ENCODE measurements at places on chromosomes 1 and 21. TPM values are rescaled to one million over a fixed set of nuclear protein-coding genes. Genes with fewer than 3 reads are reported as not detected.

DNA sequence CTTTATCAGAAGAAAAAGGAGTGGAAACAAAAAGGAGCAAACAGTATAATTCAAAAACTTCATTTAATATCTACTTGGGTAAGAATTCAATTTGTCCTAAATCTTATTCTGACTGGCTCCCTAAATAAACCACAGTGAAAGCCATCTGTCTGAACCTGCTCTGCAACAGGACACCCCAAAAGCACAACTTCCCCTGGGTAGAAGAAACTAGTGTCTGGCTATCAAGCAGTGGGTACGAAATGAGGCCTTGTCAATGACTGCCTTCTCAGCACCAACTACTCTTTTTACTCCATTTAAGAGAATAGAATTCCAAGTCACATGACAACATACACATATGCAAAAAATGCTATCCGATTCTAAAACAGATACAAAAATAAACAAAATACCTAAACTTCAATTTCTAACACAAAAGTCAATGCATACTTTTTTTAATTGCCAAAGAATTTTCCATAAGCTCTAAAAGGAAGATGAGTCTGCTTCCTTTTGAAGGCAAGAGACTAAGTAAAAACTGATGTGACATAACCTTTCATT lies 206.8 kb downstream of the SLC45A1 start:
- no peak for DNase-seq

GRCh38 chr1:58895082-58895481 lies 111.2 kb upstream of the JUN start:
- DNase-seq: peak; percentile 73

- DNase-seq: no peak
Observed at GRCh38 chr1:117568999-117569398, 36.8 kb upstream of the TENT5C start.

DNA sequence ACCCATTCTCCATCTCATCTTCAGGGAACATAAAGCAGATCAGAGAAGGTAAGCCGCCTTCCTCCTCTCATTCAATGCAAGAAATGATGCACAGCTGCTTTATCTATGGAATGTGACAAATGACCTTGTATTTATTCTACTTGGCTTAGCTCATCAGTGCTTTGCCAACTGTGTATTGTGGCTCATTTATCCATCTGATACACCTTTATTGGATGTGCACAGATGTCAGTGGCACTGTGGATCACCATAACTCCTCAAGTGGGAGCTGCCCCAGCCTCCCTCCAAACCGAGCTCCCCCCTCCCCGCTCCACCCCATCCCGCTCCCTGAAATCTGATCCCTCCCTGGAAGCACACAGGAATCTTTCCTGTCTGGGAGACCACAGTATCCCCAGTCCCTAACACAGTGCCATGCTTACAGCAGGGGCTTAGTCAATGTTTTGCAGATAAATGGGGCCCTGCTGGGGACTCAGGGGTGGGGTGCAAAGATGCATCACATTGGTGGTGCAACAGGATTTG lies 156.0 kb upstream of the RAB4A start:
- DNase-seq: no peak

DNA sequence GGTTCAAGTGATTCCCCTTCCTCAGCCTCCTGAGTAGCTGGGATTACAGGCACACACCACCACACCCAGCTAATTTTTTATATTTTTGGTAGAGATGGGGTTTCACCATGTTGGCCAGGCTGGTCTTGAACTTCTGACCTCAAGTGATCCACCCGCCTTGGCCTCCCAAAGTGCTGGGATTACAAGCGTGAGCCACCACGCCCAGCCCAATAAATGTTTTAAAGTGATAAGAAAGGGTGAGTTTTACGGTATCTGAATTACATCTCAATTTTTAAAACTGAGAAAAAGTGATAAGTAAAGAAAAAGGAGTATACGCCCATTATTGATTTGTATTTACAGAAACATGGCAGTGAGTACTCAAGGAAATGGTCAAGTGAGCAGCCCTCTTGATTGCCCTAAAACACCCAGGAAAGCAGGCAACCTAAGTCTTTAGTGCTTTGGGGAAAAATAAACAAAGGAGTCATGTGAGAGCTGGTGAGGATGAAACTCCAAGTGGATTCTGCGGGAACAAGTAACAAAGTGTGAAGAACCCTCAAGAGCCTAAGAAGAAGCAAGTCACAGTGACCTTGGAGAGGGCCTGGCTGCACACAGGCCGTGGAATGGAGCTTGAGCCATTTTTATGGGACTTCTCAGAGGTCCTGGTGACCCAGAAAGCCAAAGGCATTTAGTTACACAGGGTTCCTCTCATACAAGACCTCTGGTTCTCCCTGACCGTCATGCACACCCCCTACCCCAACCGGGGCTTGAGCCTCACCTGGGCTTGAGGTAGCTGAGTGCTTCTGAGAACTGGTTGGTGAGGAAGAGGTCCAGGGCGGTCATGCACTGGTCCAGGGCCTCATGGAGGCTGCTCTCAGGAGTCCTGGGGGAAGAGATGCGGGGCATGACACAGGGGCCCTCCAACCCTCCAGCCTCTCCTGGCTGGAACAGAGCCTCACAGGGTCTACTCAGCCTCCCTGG lies 9.1 kb downstream of the TTC39A start:
- no peak for DNase-seq

DNA sequence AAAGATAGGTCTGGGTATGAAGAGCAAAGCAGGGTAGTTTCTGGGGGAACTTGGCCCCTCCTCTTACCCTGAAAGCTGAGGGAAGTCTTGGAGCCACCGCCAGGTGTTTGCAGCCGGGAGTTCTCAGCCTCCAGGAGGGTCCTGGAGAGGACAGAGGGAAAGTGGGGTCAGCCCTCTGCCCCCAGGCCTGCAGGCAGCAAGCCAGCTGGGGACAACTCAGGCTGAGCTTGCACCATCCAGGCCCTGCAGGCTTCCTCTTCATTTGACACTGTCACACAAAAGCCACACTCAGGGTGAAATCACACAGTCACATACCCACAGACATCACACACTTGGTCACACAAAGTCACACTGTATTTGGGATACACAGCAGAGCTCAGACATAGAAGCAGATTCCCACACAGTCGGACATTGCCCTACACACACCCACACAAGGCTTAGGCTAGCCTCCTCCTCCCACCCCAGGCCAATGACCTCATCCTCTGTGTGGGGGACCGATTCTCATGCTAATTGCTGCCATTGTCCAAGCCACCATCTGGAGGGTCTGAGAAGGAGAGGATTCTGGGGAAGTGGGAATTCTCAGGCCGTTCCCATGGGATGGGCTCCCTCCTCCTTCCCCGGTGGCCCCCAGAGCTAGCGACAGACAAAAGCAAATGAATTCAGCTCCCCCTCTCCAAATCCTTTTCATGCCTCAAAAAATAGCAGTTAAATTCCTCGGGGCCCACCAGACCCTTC lies 3.7 kb downstream of the NES start:
- no peak for DNase-seq

DNA sequence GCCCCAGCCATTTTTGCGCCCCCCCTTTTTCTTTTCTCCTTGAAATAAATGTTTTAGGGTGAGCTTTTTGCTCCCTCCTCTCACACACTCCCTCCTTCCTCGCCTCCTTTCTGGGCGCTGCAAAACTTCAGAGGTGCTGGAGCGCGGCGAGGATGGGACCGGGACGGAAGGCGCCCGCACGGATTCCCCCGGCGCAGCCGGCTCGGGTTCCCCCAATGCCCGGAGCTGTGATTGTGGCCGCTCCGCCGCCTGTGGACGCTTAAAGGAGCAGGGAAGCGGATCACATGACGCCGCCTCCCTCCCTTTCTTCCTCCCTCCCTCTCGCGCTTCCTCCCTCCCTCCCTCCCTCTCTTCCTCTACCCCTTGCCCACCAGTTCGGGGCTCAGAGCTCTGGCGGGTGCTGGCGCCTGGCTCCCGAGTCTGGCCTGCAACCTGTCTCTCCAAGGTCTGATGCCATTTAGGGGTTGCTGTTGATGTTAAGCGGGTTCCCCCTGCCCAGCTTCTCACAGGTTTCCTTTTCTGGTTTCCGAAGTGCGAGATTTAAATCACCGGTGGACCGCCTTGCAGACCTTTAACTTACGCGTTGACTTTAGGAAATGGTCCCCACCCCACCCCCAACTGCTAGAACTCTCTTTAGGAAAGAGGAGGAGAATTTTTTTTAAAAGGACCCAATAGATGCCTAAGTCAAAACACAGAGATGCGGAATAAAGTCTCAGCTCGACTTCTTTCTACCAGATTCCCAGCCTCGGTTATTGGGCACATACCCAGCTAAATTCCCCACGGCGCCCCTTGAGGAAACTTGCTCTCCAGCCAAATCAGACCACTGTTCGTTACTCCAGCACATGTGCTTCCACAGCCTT lies at the start of gene WLS:
Gene WLS (minus strand): TSS at position 235 of the 860 bp plus-strand sequence. CDS start 224 bp downstream, at position 11.
- peak; percentile 91 for DNase-seq

GRCh38 chr1:205954819-205955404 lies 11.7 kb upstream of the SLC26A9 start:
- DNase-seq: no peak

GRCh38 chr1:115829023-115829674 lies 11.8 kb downstream of the NHLH2 start:
- no peak for DNase-seq

DNA sequence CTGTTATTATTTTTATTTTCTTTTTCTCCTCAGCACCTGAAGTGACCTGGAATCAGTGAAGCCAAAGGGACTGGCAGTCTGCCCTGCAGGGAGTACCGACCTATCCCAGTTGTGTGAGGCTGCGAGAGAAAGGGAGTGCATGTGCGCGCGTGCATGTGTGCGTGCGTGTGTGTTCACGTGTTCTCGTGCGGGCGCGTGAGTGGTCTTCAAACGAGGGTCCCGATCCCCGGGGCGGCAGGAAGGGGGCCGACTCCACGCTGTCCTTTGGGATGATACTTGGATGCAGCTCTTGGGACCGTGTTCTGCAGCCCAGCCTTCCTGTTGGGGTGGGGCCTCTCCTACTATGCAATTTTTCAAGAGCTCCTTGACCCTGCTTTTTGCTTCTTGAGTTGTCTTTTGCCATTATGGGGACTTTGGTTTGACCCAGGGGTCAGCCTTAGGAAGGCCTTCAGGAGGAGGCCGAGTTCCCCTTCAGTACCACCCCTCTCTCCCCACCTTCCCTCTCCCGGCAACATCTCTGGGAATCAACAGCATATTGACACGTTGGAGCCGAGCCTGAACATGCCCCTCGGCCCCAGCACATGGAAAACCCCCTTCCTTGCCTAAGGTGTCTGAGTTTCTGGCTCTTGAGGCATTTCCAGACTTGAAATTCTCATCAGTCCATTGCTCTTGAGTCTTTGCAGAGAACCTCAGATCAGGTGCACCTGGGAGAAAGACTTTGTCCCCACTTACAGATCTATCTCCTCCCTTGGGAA lies 123.3 kb downstream of the PRDM2 start:
- DNase-seq: peak; percentile 81

GRCh38 chr21:24110846-24111245 lies 1496.4 kb downstream of the MRPL39 start:
- no peak for DNase-seq

- no peak for DNase-seq
Observed at GRCh38 chr1:203584035-203584434, 42.6 kb upstream of the ATP2B4 start.

DNA sequence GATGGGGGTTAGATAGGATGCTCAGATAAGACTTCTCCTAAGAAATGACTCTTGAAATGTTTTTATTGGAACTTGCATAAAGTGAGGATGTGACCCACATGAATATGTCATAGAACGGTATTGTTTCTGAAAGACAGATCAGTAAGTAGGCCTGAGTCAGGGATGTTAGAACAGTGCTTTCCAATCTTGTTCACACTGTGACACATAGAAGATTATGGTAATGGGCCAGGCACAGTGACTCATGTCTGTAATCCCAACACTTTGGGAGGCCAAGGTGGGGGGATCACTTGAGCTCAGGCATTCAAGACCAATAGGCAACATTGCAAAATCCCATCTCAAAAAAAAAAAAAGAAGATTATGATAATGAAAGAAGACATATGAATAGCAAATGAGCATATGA lies 32.9 kb downstream of the FMO4 start:
- no peak for DNase-seq

DNA sequence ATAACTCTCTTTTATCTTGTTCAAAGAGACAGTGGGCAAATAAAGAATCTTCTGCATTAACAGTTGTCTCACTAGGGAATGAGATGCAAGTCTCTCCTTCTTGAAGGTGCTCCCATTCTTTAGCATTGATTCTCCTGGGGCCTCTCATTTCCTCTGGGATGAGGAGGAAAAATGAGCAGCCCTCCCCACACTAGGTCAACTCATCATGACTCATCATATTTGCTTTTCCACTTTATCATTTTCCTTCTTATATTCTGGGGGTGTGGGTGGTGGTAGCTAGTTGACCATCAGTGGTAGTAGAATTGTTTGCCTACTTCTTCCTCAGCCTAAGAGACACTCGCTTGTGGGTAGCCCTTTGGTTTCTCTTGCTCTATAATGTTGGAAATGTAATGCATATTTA lies 182.0 kb upstream of the C1orf87 start:
- DNase-seq: no peak

- no peak for DNase-seq
Observed at GRCh38 chr1:41386196-41386663, 25.0 kb downstream of the FOXO6 start.

DNA sequence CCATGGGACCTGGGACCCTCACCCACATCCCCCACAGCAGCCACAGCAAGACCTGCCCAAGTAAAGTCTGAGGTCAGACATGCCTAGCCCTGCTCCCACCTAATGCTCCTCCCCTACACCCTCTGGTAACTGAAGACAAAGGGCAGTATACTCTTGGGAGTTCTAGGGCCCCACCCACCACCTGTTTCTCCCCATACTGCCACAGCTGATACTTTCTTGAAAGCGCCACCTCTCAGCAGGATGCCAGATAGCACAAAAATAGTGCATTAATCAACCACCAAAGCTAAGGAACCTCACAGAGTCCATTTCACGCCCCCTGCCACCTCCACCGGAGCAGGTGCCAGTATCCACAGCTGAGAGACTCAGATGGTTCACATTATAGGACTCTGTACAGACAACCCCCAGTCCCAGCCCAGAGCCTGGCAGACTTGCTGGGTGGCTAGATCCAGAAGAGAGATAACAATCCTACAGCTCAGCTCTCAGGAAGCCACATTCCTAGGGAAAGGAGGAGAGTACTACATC lies 238.1 kb downstream of the LRRC40 start:
- DNase-seq: no peak

- no peak for DNase-seq
Observed at GRCh38 chr1:15023205-15023604, 130.3 kb upstream of the TMEM51 start.

- no peak for DNase-seq
Observed at GRCh38 chr1:51715369-51715768, 98.5 kb downstream of the OSBPL9 start.

- DNase-seq: peak; percentile 81
Observed at GRCh38 chr21:45154511-45155508, 80.4 kb downstream of the ADARB1 start.

- DNase-seq: no peak
Observed at GRCh38 chr1:4605158-4605557, 49.3 kb upstream of the AJAP1 start.

- DNase-seq: peak; percentile 48
Observed at GRCh38 chr1:51960262-51960661, 30.2 kb downstream of the RAB3B start.

ETV3L gene
- not detected for total RNA-seq

PGLYRP3 gene
- not detected for total RNA-seq

RGS7 gene
- total RNA-seq: 10.9 TPM

S100A4 gene
- total RNA-seq: 337 TPM

FMO5 gene
- total RNA-seq: 2.2 TPM

SNRPE gene
- 95.7 TPM for total RNA-seq

KIF14 gene
- 2.6 TPM for total RNA-seq

MMP23B gene
- 4.8 TPM for total RNA-seq

OR2AK2 gene
- not detected for total RNA-seq

ATP6V1G3 gene
- not detected for total RNA-seq
